Stimulated activated CD4-positive, alpha-beta T cell treated with anti-CD3 and anti-CD28 coated beads, TNF-alpha, amount 100 ng/mL, for 4 hours (primary cell): ENCODE measurements at places on chromosomes 16 and 17.

DNA sequence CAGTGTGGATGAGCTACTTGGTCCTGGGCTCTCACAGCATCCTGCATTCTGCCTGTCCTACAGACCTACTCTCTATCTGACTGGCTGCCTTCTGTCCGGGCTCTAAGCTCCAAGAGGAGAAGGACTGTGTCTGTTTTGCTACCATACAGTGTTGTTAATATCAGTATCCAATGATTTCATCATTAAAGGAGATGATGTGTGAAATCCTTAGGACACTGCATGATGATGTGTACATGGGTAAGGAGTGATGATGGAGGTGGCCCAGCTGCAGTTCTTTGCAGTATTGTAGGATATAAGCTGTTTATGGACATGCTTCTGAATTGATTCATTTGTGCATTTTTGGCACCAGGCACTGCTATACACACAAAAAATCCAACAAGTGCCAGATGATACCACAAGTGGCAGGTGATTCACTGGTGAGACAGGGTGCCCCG is 536.9 kb upstream of the CDH11 start:
- no peak for DNase-seq

DNA sequence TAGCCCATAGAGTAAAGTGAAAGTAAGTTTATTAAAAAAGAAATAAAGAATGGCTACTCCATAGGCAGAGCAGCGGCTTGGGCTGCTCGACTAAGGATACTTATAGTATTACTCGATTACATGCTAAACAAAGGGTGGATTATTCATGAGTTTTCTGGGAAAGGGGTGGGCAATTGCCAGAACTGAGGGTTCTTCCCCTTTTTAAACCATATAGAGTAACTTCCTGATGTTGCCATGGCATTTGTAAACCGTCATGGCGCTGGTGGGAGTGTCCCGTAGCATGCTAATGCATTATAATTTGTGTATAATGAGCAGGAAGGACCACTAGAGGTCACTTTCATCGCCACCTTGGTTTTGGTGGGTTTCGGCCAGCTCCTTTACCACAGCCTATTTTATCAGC is 13.3 kb upstream of the GAS7 start:
- no peak for DNase-seq

DNA sequence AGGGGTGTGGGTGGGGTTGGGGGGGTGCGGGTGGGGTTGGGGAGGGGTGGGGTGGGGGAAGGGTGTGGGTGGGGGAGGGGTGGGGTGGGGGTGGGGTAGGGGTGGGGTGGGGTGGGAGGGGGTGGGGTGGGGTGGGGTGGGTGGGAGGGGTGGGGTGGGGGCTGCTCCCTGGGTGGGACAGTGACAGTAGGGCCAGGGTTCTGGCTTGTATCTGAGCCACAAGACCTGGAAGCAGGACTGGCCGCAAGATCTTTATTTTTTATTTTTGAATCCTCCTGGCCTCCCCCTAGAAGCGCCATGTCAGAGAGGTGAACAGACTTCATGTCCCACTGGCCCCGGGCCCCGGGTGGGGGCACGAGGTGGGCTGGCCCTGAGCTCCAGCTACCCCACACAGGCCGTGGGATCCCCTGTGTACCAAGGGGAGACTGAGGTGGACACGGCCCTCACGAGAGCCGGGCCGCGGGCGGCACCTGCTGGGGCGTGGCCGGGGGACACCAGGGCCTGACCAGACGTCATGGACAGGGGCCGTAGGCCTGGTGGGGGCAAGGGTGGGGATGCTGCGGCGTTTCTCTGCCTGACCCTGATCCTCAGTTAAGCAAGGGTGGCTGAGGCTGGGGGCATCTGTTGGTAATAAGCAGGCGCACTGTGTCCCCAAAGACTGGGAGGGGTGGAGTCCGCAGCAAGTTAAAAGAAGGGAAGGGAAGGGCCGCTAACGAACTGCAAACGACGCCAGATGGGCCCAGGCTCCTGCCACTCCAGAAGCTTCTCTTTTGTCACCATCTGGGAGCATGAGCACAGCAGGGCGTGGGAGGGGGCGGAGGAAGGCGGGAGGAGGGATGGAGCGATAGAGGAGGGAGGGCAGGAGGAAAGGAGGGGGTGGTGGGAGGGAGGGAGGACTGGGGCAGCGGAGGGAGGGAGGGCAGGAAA is 22.3 kb upstream of the PABPN1L start:
- DNase-seq, result no peak

DNA sequence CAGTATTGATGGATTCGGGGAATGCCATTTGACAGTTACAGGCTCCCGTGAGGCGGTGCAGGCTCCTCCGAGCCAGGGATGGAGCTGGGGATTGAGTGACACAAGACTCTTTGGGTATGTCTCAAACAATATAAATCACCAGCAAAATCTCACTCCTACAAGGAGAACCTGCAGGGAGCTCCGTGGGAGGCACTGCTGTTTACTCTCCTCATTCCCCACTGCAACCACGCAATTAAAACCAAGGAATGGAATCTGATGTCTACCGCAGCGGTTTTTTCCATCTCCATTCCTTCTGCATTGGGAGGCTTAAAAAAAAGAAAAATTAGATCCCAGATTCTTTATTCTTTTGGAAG is 157.9 kb downstream of the WWOX start:
- no peak for DNase-seq

DNA sequence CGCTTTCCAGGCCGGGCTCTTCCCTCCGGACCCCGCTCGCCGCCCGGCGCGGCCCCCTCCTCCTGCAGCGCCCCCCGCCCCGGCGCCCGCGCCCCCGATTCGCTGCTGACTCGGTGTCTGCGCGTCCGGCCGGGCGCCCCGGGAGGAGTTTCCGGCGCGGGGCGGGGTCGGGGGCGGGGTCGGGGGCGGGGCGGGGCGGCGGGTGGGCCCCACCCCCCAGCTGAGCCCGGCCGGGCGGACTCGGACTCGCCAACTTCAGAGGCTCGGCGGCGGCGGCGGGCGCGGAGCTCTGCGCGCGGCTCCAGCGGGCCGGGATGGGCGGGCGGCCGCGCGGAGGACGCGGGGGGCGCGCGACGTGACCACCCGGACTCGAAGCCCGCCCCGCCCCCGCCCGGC is at the start of gene METRNL:
Gene METRNL (plus strand): TSS at position 258 of the 396 bp plus-strand sequence. CDS start 207 bp downstream, outside the sequence.
- no peak for DNase-seq

DNA sequence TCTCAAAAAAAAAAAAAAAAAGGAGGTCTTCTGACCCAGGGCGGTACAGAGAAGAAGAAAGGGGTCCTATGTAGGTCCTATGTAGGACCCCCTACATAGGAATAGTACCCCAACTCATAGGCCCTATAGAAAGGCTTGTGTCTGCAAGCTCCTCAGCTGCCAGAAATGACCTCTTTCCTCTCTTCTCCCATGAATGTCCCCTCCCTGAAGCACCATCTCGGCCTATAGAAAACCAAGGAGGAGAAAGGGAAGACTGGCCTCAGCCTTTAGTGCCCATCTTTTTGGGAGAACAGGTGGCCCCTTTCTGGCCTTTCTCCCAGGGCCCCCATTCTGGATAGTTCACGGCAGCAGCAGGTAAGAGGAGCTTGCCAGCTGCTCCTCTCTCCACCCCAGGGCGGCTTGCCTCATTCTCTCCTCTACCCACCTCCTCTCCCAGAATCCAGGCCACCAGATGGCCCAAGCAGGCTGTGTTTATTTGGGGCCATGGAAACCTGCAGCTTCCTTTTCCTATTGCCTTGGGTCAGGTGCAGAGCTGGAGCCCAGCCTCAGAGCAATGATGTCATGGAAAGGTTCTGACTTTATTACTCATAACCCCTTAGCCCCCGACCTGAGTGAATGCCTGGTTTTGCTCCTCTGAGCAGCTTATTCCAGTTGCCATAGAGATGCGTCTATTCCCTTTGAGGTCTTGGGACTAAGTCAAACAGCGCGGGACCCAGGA is 1.6 kb upstream of the MRPL58 start:
- DNase-seq, result no peak

- DNase-seq, result no peak
These were observed 2.8 kb downstream of the MT1X start for GRCh38 chr16:56684926-56685590.

DNA sequence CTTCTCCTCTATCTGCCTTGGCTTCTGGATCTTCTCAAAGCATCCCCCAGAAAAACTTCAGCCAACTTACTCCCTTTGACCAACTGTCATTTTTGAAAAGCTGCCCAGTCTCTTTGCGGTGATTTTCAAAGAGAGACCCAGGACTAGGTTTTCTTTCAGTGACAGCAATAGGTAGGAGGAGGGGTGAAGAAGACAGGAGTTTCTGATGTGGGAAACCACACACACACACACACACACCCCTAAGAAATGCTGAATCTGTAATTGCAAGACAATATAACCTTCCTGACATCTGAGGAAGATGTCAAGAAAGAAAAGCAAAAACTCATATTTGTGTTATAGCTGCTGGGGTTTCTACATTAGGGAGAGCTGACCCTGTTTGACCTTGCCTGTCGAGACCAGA is 5.2 kb downstream of the FAM20A start:
- no peak for DNase-seq

- DNase-seq, result no peak
These were observed 57.9 kb upstream of the C17orf78 start for GRCh38 chr17:37317867-37318266.

DNA sequence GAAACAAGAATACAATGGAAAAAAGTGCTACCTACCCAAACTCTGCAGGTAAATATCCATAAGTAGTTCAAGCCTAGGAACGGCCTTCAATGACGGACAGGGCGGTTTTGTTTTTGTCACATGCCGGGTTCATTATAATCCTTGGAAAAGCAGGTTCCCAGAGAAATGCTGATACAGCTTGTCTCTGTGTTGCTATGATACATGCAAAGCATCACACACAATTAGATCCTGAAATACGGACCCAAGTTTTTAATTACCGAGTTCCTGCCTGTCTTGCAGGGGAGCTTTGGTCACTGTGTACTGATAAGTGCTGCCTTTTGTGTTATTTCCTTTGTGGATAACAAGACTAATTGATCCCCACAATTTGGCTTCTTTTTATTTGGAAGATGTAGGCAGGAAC is 217.4 kb downstream of the HAPSTR1 start:
- no peak for DNase-seq

DNA sequence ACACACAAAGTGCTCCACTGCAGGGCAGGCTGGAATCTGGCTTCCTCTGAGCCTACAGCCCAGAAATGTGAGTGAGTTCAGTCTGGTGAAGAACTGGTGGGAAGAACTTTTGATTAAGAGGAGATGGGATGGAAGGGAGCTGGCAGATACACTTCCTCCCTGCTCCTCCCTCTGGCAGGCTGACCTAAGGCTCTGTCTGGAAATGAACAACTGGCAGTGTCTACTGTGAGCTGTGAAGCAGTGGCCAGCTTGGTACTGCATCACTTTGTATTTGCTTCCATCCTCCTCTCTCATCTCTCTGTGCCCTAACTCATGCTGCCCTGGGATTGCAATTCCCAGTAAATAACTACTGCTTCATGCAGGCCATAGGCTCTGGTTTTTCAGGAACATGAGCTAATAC is 45.6 kb downstream of the MAF start:
- no peak for DNase-seq

GRCh38 chr16:82031116-82032084 is 3.7 kb upstream of the HSD17B2 start:
- no peak for DNase-seq

- no peak for DNase-seq
These were observed 16.5 kb downstream of the SPPL2C start for GRCh38 chr17:45861165-45861564.

- DNase-seq, result peak; percentile 61
These were observed 42.4 kb upstream of the MRPS23 start for GRCh38 chr17:57892146-57892819.

- no peak for DNase-seq
These were observed 9.8 kb downstream of the GABARAPL2 start for GRCh38 chr16:75575958-75576357.

DNA sequence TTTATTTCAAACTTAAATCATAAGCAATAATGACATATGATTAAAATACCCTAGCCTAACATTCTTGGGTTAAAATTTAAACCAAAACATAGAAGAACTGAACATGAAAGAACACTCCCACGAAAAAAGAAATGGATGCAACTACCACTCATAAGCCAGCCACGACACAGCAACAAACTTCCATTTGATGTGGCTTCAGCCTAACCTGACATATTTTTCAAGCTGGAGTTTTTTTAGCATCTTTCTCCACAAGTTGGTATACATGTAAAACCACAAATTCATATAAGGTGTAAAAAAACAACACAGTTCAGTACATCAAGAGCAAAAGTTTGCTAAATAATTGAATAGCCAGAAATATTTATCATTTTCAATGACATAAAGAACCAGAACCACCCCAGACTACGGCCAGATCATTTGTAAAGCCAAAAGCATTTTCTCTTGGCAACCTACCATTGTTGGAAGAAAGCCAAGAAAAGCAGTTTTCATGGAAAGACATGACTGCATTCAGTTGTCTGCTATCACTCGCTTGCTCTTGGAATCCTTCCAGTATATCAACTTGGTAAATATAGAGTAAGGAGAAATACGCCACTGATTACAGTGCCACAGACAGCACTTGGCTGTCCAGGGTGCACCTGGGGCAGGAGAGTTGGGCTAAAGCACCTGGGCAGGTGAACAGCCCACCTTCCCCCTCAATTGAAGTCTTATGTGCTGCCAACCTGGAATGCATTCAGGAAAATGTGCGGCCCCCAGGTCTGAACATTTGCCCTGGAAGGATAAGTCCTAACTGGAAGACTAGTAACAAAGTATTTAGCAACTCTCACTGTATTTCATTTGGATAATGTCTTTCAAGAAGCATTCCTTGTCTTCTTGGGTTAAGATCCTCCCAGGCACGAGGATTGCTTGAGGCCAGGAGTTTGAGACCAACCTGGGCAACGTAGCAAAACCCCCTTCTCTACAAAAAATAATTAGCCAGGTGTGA is 60.5 kb downstream of the CREBBP start:
- DNase-seq, result no peak

GRCh38 chr17:35609831-35610230 is 22.7 kb downstream of the AP2B1 start:
- DNase-seq, result no peak

DNA sequence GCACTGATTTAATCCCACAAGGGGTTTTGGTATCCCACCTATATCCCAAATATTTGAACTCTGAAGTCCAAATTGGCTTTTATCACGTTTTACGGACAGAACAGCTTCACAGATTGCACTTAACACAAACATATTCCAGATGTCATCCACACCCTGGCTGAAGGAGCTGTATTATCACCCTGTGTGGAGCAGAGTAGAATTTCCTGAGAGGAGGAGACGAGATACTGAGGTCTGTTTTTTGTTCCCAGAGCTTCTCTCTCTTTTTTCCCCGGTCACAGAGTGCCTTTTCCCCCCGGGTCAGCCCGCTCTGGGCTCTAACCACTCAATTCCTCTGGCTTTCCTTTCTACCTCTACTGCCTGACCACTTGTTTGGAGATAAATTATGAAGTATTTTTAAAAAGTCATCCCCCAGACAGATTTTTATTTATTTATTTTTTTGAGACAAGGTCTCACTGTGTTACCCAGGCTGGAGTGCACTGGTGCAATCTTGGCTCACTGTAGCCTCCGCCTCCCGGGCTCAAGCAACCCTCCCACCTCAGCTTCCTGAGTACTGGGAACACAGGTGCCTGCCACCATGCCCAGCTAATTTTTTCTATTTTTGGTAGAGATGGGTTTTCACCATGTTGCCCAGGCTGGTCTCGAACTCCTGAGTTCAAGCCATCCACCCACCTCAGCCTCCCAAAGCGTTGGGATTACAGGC is 30.7 kb downstream of the DNAH2 start:
- DNase-seq, result no peak

GRCh38 chr16:57260294-57260929 is 15.4 kb downstream of the ARL2BP start:
- no peak for DNase-seq
